Myocyte (in vitro differentiated cells): ENCODE measurements at places on chromosomes 4 and X. TPM values are rescaled to one million over a fixed set of nuclear protein-coding genes. Genes with fewer than 3 reads are reported as not detected.

PPEF1 gene
- total RNA-seq, result 1.0 and 1.2 TPM in 2 replicates

MYOZ2 gene
- total RNA-seq, result 153 and 182 TPM in 2 replicates

ABLIM2 gene
- total RNA-seq, result 4.0 and 5.6 TPM in 2 replicates

VSIG1 gene
- 0.05 TPM in 1 of 2 replicates, not detected in the other for total RNA-seq
